Osteocyte (in vitro differentiated cells): ENCODE measurements at places on chromosomes 5 and 9. TPM values are rescaled to one million over a fixed set of nuclear protein-coding genes. Genes with fewer than 3 reads are reported as not detected.

DNA sequence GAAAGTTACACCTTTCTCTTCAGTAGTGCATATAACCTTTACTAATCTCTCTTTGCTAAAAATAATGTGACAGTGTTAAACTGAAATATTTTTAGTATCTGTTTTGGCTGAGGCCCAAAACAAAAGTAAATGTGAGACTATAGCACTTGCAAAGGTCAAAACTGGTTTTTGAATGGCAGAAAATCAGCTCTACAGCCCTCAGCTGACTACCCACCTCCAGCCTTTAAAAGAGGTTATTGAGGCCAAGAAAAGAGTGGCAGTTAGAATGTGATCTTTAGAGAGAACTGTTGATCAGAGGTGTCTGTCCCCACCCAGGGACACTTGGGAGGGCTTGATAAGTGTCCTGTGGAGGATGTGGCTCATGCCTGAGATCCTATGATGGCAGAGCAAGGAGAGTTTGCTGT lies 30.9 kb downstream of the PRKACG start:
- no peak overlapping the region for H3K4me3 ChIP-seq
- H3K36me3 ChIP-seq: no peaks in the 10 kb centered on the region
- H3K27me3 ChIP-seq: peaks cover 10% of the 10 kb centered on the region
- H3K27ac ChIP-seq: no peak overlapping the region
- no peak for DNase-seq
- H3K4me1 ChIP-seq: no peaks in the 10 kb centered on the region

GRCh38 chr5:130126746-130127145 lies 222.5 kb downstream of the CHSY3 start:
- no peaks in the 10 kb centered on the region for H3K27me3 ChIP-seq
- H3K27ac ChIP-seq: peak overlapping the region; percentile 76
- no peak for DNase-seq
- no peaks in the 10 kb centered on the region for H3K36me3 ChIP-seq
- no peak overlapping the region for H3K4me3 ChIP-seq

- H3K27ac ChIP-seq: no peak overlapping the region
- H3K4me3 ChIP-seq: no peak overlapping the region
- no peaks in the 10 kb centered on the region for H3K27me3 ChIP-seq
- H3K36me3 ChIP-seq: peaks cover 2% of the 10 kb centered on the region
- no peaks in the 10 kb centered on the region for H3K4me1 ChIP-seq
Measured at GRCh38 chr5:94682814-94683520, 64.5 kb downstream of the SLF1 start.

- DNase-seq: no peak
- no peak overlapping the region for H3K4me3 ChIP-seq
- H3K4me1 ChIP-seq: peaks cover 4% of the 10 kb centered on the region
- H3K36me3 ChIP-seq: no peaks in the 10 kb centered on the region
- H3K27ac ChIP-seq: no peak overlapping the region
Measured at GRCh38 chr9:107925749-107926297, 436.3 kb upstream of the KLF4 start.

DNA sequence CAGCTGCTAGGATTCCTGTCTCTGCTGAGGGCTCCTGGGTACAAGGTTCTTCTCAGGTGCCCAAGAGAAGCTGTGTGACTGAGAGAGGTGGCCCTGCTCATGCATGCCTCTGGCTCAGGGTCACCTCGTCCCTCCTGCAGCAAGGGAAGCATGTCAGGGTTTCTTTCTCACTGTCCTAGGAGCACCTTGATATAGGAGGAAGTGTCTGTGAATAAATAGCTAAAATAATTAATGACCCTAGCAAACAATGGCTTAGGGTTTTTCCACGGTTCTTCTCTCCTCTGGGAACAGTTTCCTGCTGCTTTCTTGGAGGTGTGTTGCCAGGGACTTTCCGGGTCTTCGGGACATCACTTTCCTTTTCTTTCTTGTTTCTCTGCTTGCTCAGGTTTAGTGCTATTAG lies 87.2 kb downstream of the ARHGAP26 start:
- DNase-seq: no peak
- H3K4me3 ChIP-seq: no peak overlapping the region
- no peak overlapping the region for H3K27ac ChIP-seq

DNA sequence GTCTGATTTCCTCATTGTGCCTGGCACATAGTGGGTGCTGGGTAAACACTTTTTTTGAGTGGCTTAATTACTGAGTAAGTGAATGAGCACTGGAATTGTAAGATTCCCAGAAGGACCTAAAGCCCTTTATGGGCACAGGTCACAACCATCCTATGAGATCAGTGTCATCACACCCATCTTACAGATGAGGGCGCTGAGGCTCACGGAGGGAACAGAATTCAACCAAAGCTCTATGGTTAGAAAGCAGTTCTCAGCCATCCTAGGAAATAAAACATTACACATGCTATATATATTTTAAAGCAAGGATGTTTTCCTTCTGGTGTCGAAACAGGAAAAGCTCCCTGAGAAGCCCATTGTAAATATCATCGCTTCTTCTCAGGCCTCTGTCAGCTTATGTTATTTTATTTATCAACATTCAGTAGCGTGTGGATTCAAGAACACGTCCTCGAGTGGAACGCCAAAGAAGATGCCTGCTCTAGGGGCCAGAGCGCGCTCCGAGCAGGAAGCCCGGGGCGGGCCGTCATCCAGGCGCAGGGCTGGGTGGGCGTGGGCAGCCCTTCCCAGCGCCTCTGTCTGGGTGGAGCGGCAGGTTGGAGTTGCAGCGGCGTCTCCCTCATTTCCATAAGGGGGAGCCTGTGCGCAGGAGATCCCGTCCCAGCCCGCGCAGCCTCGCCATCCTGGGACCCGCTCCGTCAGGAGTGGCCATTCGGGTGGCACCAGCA lies 155.8 kb upstream of the SMIM23 start:
- H3K27me3 ChIP-seq: peaks cover 36% of the 10 kb centered on the region
- peaks cover 13% of the 10 kb centered on the region for H3K4me1 ChIP-seq
- DNase-seq: peak; percentile 85
- H3K36me3 ChIP-seq: no peaks in the 10 kb centered on the region
- H3K27ac ChIP-seq: no peak overlapping the region
- peak overlapping the region; percentile 61 for H3K4me3 ChIP-seq

DNA sequence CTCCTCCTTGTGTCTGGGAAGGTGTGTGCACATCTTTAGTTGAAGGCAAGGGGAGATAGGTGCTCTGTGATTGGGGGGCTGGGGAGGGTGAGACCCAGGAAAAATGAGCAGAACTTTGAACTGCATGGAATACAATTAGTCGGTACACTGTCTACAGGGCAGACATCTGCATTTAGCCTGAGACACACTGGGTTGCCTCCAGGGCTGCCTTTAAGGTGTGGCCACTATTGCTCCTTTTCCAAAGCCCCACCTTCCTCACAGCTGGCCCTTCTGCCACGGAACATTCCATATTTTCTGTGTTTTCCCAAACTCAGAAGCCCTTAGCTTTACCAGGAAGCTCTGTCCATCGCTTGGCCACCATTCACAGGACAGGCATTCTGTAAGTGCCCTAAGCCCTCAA lies 247.9 kb downstream of the HSPA4 start:
- H3K4me3 ChIP-seq: no peak overlapping the region
- peaks cover 5% of the 10 kb centered on the region for H3K27me3 ChIP-seq
- no peak overlapping the region for H3K27ac ChIP-seq
- DNase-seq: no peak
- no peaks in the 10 kb centered on the region for H3K36me3 ChIP-seq
- H3K4me1 ChIP-seq: no peaks in the 10 kb centered on the region

SLC46A2 gene
- not detected in 2 replicates for total RNA-seq

MXD3 gene
- total RNA-seq: 10.7 and 11.1 TPM in 2 replicates

IL31RA gene
- total RNA-seq: 0.29 TPM in 1 of 2 replicates, not detected in the other

ARL14EPL gene
- not detected in 2 replicates for total RNA-seq
